NCI-H446 treated with DMSO at 0.1 percent for 48 hours (cell line): ENCODE measurements at places on chromosomes 6 and 20.

- DNase-seq: no peak
These were observed 371.8 kb downstream of the MAFB start for GRCh38 chr20:40317156-40317790.

GRCh38 chr6:165726965-165727381 lies 63.9 kb upstream of the PDE10A start:
- no peak for DNase-seq

DNA sequence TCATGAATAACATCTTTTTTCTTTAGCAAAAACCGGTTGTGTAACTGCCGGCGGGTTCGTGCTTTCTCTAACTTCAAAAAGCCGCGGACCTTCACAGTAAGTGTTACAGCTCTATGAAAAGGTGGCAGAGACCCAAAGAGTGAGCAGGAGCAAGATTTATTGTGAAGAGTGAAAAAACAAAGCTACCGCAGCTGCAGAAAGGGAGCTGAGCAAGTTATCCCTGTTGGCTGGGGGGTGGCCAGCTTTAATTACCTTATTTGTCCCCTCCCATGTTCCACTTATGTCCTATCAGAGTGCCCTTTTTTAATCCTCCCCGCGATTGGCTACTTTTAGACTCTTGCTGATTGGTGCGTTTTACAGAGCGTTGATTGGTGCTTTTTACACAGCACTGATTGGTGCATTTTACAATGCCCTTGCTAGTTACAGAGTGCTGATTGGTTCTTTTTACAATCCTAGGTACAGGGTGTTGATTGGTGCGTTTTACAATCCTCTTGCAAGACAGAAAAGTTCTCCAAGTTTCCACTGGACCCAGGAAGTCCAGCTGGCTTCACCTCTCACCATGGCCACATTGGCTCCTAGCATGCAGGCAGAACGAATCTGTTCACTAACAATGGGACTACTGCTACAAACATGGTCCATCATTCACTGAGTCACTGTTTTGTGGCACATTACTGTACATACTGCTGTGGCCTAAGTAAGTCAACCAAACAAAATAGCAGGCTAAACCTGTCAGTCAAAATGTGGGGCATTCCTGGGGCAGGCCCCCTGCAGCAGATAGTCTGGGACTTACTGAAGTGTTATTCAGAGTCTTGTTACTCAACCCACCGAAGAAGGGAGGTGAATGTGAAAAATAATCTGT lies 52.8 kb downstream of the MYLIP start:
- DNase-seq: no peak

DNA sequence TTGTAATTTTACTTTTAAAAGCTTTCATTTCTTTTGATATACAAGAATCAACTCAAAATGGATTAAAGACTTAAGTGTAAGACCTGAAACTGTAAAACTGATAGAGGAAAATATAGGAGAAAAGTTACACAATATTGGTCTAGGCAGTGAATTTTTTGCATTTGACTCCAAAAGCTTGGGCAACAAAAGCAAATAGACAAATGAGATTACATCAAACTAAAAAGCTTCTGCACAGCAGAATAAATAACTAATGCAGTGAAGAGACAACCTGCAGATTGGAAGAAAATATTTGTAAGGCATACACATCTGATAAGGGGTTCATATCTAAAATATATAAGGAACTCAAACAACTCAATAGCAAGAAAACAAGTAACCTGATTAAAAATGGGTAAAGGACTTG lies 3.0 kb downstream of the GABRR1 start:
- DNase-seq: no peak

DNA sequence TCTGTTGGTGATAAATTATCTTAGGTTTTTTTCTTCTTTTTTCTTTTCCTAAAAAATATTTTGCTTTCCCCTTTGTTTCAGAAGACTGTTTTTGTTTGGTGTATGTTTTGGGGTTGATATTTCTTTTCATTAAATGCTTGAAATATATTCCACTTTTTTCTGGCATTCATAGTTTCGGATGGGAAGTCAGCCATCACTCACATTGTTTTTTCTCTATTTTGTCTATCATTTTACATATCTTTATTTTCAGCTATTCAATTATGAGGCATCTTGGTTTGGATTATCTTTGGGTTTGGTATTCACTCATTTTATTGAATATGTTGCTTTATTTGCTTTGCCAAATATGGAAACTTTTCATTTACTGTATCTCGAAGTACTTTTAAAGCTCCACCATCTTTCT lies 600.5 kb upstream of the EYS start:
- no peak for DNase-seq

DNA sequence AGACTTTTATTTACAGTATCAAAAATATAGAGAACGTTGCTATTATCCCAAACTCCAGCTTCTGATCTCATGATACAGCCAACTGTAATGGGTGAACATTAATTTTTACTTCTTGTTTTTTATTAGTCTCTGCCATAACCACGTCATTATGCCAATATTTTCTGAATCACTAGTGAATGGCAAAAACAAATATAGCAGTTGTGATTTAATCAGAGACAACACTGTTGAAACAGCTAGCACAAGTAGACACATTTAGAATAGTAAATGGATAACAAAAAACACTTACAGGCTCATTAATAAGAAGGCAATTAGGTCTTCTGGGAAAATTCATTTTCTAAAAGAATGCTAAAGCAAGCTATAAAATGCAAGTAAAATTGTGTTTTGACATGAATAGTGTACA lies 8.1 kb downstream of the PTPRK start:
- no peak for DNase-seq

GRCh38 chr6:71933881-71934280 lies 47.5 kb downstream of the RIMS1 start:
- no peak for DNase-seq

DNA sequence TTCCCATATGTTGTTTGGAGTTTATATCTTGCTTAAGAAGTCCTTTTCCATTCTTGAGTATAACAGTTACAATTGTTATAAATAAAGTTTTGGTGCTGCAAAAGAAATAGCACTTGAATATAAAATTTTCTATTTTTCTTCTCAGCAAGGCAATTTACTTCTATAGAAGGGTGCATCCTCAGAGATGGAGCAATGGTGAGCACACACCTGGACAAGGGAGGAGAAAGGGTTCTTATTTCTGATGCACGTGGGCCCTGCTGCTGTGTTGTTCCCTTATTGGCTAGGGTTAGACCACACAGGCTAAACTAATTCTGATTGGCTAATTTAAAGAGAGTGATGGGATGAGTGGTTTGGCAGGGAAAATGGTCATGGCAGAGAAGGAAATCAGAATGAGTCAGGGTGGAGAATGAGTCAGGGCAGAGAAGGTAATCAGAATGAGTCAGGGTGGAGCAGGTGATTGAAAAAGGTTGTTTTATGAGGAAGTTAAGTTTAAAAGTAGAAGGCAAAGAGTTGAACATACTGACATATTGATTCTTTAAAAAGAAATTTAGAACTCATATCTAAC lies 38.0 kb downstream of the CST8 start:
- no peak for DNase-seq

DNA sequence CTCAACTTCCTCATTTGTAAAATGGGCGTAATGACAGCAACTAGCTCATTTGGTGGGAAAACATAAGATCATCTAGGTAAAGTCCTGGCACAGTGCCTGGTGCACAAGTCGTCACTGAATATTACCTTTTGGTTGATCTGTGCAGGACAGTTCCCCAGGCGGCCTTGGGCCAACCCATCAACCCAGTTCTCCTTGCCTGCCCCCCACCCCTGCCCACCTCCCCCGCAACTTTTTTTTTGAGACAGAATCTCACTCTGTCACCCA lies 99.2 kb downstream of the JPH2 start:
- DNase-seq: no peak

DNA sequence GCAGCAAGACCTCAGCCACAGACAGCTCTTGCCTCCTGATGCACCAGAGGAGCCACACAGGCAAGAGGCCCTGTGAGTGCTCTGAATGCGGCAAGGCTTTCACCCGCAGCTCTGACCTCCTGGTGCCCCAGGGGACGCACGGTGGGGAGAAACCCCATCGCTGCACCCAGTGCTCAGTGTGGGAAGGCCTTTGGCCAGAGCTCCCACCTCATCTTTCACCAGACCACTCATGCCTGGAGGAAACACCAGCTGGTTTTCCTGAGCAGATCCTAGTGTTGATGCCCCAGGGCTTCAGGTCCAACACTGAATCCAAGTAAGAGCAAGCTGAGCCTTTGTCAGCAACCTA lies 37.0 kb upstream of the XRN2 start:
- no peak for DNase-seq

- no peak for DNase-seq
These were observed 20.3 kb downstream of the BCKDHB start for GRCh38 chr6:80126657-80127345.

GRCh38 chr6:40996591-40997233 lies 42.3 kb downstream of the UNC5CL start:
- DNase-seq: no peak

GRCh38 chr6:51608932-51609331 lies 478.5 kb downstream of the PKHD1 start:
- no peak for DNase-seq

- no peak for DNase-seq
These were observed 1137.0 kb downstream of the HACE1 start for GRCh38 chr6:103722683-103723082.

GRCh38 chr6:159324596-159324995 lies 155.4 kb downstream of the FNDC1 start:
- DNase-seq: no peak

- peak; percentile 74 for DNase-seq
These were observed 322.2 kb downstream of the SOX4 start for GRCh38 chr6:21915707-21916260.

GRCh38 chr6:151704383-151704782 lies 103.1 kb upstream of the ESR1 start:
- no peak for DNase-seq

GRCh38 chr6:36546308-36546919 lies 865 bp downstream of the STK38 start:
- DNase-seq: no peak

DNA sequence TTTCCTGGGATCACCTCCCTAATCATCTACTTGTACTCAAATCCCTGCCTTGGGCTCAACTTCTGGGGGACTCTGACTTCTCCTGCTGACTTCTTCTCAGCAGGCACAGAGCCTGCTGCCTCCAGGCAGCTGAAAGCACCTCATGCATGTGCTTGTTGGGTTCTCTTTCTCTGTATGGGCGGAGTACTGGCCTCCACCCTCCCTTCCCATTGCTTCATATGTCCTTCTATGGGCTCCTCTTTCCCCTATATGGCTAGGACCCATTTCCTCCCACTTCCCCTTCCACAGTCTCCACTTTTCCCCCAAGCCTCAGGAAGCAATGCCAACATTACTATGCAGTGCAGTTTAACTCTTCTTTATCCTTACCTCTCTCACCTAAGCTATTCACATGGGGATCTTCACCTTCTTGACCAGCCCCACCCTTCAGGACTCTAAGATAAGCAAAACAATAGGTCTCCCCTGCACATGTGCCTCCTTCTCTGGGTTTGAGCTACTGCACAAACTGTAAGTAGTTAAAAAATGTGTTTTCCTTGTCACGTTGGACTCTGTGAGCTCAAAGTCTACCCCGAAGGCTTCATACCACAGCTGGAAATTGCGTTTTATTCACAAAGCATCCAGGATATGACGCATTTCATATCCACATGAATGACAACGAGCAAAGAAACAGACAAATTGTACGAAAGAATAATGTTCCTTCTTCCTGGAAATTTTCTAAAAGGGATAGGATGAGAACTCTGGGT lies 93.7 kb downstream of the CDS2 start:
- DNase-seq: no peak

- no peak for DNase-seq
These were observed 191.0 kb downstream of the WDR27 start for GRCh38 chr6:169510871-169511270.

- DNase-seq: no peak
These were observed 16.1 kb upstream of the RBM38 start for GRCh38 chr20:57374931-57375651.

- DNase-seq: peak; percentile 38
These were observed 181.9 kb downstream of the TBC1D7 start for GRCh38 chr6:13146442-13146841.

DNA sequence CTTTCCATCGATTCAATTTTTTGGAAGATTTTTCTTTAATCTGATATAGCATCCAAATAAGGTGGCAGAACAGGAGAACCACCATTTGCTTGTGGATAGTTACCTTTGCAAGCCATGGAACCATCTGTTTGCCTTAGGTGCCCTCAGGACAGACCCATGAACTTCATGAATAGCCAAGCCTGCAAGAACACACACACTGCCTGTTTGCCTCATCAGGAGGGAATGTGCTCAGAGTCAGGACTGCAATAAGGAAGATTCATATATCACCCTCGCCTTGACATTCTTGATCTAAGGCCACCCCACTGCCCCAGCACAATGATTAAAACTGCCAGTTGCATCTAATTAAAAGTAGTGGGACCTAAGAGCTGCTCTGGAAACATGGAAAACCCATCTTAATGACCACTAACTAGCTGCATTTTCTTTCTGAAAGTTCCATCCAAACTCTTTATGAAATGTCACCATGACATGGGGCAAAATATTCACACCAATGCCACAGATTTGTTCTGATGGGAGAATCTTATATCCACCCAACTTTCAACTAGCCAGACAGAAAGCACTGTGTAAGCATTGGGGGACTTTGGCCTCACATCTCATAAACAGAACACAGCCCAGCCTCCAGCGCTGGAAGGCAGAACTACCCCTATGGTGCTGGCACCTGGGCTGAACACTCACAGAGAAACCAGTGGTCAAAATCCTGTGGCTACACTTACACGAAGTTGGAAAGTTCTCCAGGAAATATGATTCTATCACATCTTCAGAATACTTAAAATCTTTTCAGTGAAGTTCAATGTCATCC lies 48.3 kb downstream of the TBXT start:
- no peak for DNase-seq

- DNase-seq: no peak
These were observed 313.2 kb downstream of the TFAP2A start for GRCh38 chr6:10101551-10102252.

GRCh38 chr20:49784291-49784690 lies 28.3 kb upstream of the SLC9A8 start:
- DNase-seq: no peak

- no peak for DNase-seq
These were observed 82.1 kb downstream of the PLEKHG1 start for GRCh38 chr6:150681578-150682395.

DNA sequence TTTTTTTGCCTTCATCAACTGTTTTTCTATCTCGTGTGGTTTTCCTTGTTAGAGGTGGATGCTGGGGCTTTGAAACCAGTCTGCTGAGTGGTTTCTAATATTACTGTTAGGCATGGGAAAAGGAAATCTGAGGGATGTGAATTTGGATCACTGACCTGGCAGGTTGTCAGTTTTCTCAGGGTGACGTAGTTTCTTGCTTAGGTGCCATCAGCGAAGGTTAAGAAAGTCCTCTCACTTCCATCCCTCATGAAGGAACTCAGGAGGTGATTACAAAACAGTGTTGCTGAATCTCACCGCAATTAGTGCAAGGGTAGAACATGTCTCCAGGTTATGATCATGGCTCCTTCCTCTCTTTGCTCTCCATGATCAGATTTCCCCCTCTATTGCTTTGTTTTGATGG lies 135.9 kb downstream of the SOX4 start:
- DNase-seq: no peak

DNA sequence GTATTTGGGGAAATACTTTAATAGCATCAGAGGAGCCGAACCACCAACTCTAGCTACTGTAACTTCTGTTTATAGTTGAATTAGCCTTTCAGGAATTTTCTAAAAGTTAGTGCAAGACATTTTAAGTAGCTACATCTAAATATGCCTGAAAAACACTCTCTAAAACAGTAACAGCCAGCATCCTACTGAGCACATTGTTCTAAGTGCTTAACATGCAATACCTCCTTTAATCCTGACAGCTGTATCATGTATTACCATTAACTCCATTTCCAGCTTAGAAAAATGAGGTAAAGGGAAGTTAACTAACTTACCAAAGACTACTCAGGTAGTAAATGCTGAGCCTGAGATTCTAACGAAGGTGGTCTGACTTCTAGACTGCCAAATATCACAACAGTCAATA lies 120.7 kb downstream of the DST start:
- DNase-seq: no peak
